ENCODE measurements at places on chromosomes 2 and 18. TPM values are rescaled to one million over a fixed set of nuclear protein-coding genes. Genes with fewer than 3 reads are reported as not detected.

PLEK gene
- 1.0 TPM for total RNA-seq

OXER1 gene
- 3.4 TPM for total RNA-seq

SKOR2 gene
- total RNA-seq: not detected

TNFRSF11A gene
- 0.98 TPM for total RNA-seq

SKA1 gene
- total RNA-seq: 0.86 TPM

DCTN1 gene
- 45.9 TPM for total RNA-seq

TMEM247 gene
- not detected for total RNA-seq

POTEJ gene
- total RNA-seq: not detected

DNAH6 gene
- total RNA-seq: 0.94 TPM

ZNF516 gene
- 10.3 TPM for total RNA-seq

AQP12A gene
- total RNA-seq: 163 TPM

SPATA3 gene
- not detected for total RNA-seq

CEBPZOS gene
- 16.8 TPM for total RNA-seq

VWA3B gene
- total RNA-seq: 0.04 TPM

GPR155 gene
- total RNA-seq: 7.4 TPM

MRPL53 gene
- 39.4 TPM for total RNA-seq

MYO7B gene
- total RNA-seq: 1.4 TPM

C2orf66 gene
- total RNA-seq: 0.09 TPM

C2orf80 gene
- total RNA-seq: not detected

REG3A gene
- 56,907 TPM for total RNA-seq

RND3 gene
- 5.6 TPM for total RNA-seq

MAL gene
- total RNA-seq: not detected

CNGA3 gene
- 0.52 TPM for total RNA-seq

ACMSD gene
- not detected for total RNA-seq

UGT1A1 gene
- not detected for total RNA-seq
